Natural killer cell treated with Interleukin-12 subunit alpha and Interleukin-12 subunit beta and Interleukin-15 and Interleukin-18, amount 100 ng/mL, for 72 hours (primary cell): ENCODE measurements at places on chromosomes 1 and 21. TPM values are rescaled to one million over a fixed set of nuclear protein-coding genes. Genes with fewer than 3 reads are reported as not detected.
A peak's percentile ranks its signal among the peaks of the same experiment; 100 is the strongest.

DNA sequence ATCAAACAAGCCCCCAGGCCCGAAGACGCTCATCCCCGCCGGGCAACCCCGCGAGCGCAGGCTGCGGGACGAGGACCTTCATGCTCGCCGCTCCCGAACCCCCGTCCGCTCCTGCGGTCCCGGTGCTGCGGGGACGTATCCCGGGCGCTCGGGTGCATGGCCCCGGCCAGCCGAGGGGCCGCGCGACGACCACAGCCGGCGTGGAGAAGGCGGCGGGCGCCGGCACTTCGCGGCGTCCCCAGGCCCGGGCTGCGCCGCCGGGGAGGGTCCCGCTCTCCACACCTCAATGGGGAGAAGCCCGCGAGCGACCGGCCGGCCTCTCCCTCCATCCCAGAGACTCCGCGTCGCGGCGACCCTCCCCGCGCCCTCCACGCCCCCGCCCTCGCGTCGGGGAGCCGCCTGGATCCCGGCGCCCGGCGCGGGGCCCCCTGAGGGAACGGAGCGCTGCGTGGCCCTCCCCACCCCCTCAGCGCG lies 401 bp downstream of the ERRFI1 start:
- H3K36me3 ChIP-seq = peaks cover 6% of the 10 kb centered on the region
- H3K4me3 ChIP-seq = peak overlapping the region; percentile 94
- peaks cover 14% of the 10 kb centered on the region for H3K4me1 ChIP-seq
- peak overlapping the region; percentile 55 for H3K27ac ChIP-seq

DNA sequence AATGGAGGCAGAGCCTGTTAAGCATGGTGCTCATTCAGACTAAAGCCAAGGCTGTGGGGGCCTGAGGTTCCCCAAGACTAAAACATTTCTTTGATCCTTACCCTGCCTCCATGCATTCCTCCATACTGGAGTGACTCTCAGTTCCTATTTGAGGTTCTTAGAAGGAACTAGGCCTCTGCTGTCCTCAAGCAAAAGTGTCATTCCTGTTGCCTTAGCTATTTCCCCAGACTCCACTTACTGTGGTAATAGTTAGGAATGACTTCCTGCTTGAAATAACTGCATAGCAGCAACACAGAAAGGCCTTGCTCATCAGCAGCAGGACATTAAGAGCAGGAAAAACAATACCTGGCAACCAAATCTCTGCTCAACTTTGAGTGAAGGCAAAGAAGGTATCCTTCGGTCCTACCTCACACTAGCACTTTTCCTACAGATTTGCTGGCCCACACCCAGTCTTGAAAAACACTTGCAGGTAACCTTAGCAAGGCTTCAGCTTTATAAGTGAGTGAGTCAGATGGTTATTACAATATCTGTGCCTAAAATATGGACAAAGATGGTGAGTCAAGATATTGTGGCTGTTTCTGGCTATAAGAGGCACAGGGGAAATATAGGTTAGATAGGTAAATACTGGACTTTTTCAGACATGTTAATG lies 14.8 kb downstream of the LRRC41 start:
- no peak overlapping the region for H3K4me3 ChIP-seq
- peak overlapping the region; percentile 12 for H3K27ac ChIP-seq
- H3K27me3 ChIP-seq = no peaks in the 10 kb centered on the region
- peaks cover 17% of the 10 kb centered on the region for H3K36me3 ChIP-seq
- peaks cover 7% of the 10 kb centered on the region for H3K4me1 ChIP-seq

DNA sequence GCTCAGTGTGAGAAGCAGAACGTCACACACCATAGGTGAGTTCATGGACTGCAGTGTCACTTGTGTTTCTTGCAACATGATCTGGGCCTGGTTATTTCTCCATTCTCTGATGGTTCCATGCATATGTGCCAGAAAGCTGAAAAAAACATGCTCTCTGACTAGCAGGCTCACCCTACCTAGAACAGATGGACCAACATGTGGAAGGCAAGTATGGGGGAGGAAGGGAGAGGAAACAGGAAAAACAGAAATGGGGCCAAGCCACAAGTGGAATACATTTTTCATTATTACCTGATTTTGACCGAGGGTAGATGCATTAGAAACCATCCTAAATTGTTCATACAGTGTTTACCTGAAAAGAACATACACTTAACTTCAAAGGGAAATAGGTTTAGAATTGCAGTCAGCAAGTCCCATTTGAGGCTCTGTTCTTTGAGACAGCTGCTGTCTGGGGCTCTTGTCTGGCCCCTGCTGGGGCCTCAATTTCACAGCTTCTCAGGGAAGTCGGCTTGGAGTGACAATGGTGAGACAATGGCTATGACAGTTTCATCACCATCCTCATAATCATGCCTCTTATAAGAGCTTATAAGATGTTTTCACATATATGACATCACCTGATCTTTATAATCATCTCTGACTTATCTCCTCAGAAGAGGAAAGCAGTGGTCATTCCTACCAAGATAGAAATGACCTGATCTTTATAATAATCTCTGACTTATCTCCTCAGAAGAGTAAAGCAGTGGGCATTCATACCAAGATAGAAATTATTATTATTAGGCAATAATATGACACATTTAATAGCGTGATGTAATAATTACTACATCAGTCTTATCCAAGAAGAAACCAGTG lies 327.3 kb downstream of the SIPA1L2 start:
- DNase-seq = no peak
- H3K36me3 ChIP-seq = no peaks in the 10 kb centered on the region
- H3K27ac ChIP-seq = no peak overlapping the region
- no peaks in the 10 kb centered on the region for H3K4me1 ChIP-seq
- H3K27me3 ChIP-seq = peaks cover 24% of the 10 kb centered on the region

GRCh38 chr1:97423403-97423802 lies 497.4 kb downstream of the DPYD start:
- H3K36me3 ChIP-seq = no peaks in the 10 kb centered on the region
- DNase-seq = no peak
- H3K27ac ChIP-seq = no peak overlapping the region
- no peaks in the 10 kb centered on the region for H3K27me3 ChIP-seq
- H3K4me3 ChIP-seq = no peak overlapping the region

DNA sequence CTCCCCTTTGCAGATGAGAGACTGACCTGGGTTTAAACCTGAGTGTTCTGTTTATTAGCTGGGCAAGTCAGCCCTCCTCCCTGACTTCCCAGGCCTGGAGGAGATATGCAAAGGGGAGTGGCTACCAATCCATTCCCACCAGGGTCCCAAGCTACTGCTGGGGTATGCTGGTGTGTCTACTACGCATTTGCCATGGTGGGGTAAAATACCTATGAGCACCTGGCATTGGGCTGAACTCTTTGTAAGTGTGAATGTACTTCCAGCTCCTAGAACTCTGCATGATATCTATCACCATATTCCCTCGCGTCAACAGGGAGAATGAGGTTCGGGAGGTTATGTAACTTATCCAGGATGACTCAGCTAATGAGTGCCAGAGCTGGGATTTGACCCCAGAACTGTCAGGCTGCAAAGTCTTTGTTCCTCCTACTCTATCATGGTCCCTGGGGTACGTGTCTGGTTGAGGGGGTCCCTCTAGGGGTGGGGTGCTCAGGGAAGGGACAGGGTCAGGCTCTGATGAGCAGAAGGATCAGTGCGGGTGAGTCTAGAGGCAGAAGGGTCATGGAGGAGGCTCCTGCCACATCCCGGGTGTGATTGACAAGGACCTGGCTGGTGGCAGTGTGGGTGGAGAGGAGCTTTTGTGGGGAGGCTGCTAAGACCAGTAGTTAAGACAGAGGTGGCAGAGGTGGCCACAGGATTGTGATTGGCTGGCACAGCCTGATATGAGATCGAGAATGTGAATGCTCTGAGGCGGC lies 16.7 kb downstream of the AMPD2 start:
- H3K27ac ChIP-seq = no peak overlapping the region
- H3K4me3 ChIP-seq = no peak overlapping the region
- peaks cover 5% of the 10 kb centered on the region for H3K27me3 ChIP-seq
- H3K4me1 ChIP-seq = peaks cover 4% of the 10 kb centered on the region
- H3K36me3 ChIP-seq = no peaks in the 10 kb centered on the region
- DNase-seq = no peak

DNA sequence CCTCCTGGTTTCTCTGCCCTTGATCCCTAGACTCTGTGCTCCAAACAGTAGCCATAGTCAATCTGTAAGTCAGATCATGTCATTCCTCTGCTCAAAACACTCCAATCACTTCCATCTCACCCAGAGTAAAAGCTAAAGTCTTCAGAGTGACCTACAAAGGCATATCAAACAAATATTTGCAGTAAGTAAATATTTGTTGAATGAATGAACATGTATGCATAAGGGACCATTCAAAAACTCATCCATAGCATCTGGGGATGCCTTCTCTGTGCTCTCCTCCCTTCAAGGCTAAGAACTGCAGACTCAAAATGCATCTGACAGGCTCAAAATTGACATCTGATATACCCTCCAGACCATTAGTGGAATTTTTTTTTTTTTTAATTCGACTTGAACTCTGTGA lies 18.1 kb upstream of the AK5 start:
- no peak overlapping the region for H3K4me3 ChIP-seq
- no peaks in the 10 kb centered on the region for H3K36me3 ChIP-seq
- DNase-seq = no peak
- H3K27me3 ChIP-seq = no peaks in the 10 kb centered on the region
- H3K27ac ChIP-seq = no peak overlapping the region

GRCh38 chr1:225652729-225653462 lies at the start of gene ENAH:
Gene ENAH, minus strand, starts transcription at chr1:225653123. Its CDS starts 433 bp downstream, at chr1:225652690.
- peaks cover 15% of the 10 kb centered on the region for H3K4me1 ChIP-seq
- no peak for DNase-seq
- peak within 1 kb of the TSS; percentile 75 for H3K4me3 ChIP-seq

- H3K4me3 ChIP-seq = no peak overlapping the region
- H3K4me1 ChIP-seq = no peaks in the 10 kb centered on the region
- H3K27ac ChIP-seq = no peak overlapping the region
- DNase-seq = no peak
- H3K36me3 ChIP-seq = no peaks in the 10 kb centered on the region
- no peaks in the 10 kb centered on the region for H3K27me3 ChIP-seq
Observed at GRCh38 chr1:3481836-3482375, 27.4 kb downstream of the ARHGEF16 start.

GRCh38 chr21:31872072-31872451 lies 758 bp upstream of the HUNK start:
- no peak for DNase-seq
- H3K4me3 ChIP-seq = peak overlapping the region; percentile 34
- H3K27ac ChIP-seq = no peak overlapping the region
- H3K4me1 ChIP-seq = peaks cover 5% of the 10 kb centered on the region
- H3K27me3 ChIP-seq = peaks cover 43% of the 10 kb centered on the region

DNA sequence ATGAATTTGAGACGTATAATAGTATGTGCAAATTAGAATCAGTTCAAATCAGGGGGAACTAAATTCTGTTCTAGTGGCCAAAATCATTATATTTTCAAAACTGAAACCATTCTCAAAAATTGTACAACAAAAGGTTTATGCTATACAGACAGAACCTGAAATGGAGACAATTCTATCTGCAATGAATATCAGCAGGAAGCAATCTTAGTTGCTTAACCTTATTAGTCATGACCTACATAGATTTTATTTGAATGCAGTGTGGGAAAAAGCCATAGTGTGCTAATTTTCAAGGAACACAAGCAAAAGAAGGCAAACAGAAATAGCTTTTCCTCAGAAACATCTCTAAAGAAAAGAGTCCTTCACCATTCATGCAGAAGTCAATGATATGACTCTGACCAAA lies 6.5 kb downstream of the AK5 start:
- H3K27ac ChIP-seq = no peak overlapping the region
- no peaks in the 10 kb centered on the region for H3K36me3 ChIP-seq
- DNase-seq = no peak
- H3K4me1 ChIP-seq = no peaks in the 10 kb centered on the region

DNA sequence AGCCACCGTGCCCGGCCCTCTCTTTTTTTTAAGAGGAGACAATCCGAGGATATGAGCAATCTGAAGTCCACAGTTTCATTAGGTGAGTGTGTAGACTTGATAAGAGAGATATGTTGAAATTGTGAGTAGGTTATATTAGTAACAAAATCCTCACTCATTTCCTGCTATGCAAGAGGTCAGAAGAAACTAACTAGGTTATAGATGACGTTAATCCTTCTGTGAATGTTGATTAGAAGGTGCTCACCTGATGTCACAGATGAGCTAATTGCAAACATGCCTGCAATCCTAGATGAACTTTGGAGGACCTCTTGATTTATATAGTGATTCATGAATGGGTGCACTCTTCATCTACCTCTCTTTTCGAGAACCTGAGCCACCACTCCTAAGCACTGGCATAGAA lies 29.3 kb downstream of the NTMT2 start:
- H3K36me3 ChIP-seq = peaks cover 9% of the 10 kb centered on the region
- no peak for DNase-seq
- H3K27ac ChIP-seq = no peak overlapping the region
- H3K27me3 ChIP-seq = peaks cover 15% of the 10 kb centered on the region
- H3K4me1 ChIP-seq = no peaks in the 10 kb centered on the region

- H3K27ac ChIP-seq = no peak overlapping the region
- peaks cover 13% of the 10 kb centered on the region for H3K36me3 ChIP-seq
- H3K4me1 ChIP-seq = no peaks in the 10 kb centered on the region
- H3K4me3 ChIP-seq = no peak overlapping the region
- peaks cover 36% of the 10 kb centered on the region for H3K27me3 ChIP-seq
- no peak for DNase-seq
Observed at GRCh38 chr1:170204121-170204520, 58.4 kb downstream of the NTMT2 start.

GRCh38 chr1:196650403-196650802 lies 1.4 kb upstream of the CFH start:
- no peak overlapping the region for H3K27ac ChIP-seq
- peaks cover 10% of the 10 kb centered on the region for H3K4me1 ChIP-seq
- H3K36me3 ChIP-seq = no peaks in the 10 kb centered on the region

DNA sequence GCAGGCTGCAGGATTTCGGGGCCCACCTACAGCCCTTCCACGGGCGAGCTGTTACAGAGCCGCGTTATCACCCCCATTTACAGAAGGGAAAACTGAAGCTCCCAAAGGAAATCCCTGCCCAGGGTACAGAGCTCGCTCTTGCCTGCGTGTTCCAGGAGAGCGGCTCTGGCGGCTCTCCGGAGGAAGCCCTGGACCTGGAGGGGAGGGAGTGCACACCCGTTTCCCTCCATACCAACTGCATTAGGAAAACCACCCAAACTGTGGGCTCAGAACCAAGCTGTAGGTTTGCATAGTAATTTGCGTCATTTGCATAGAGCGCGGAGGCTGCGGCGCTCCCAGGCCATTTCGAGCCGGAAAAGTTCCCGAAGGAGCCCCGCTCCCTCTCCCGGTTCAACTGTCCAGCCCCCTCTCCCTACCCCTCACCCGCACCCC lies 24.7 kb upstream of the ADGRB2 start:
- DNase-seq = no peak
- peak overlapping the region; percentile 91 for H3K27ac ChIP-seq
- H3K27me3 ChIP-seq = no peaks in the 10 kb centered on the region
- H3K4me3 ChIP-seq = peak overlapping the region; percentile 89
- no peaks in the 10 kb centered on the region for H3K36me3 ChIP-seq

GRCh38 chr1:109750241-109750882 lies 9.5 kb upstream of the GSTM3 start:
- H3K36me3 ChIP-seq = no peaks in the 10 kb centered on the region
- H3K4me3 ChIP-seq = no peak overlapping the region
- peaks cover 14% of the 10 kb centered on the region for H3K27me3 ChIP-seq
- DNase-seq = no peak
- no peak overlapping the region for H3K27ac ChIP-seq

- DNase-seq = no peak
- peaks cover 30% of the 10 kb centered on the region for H3K27me3 ChIP-seq
- no peaks in the 10 kb centered on the region for H3K4me1 ChIP-seq
- no peak overlapping the region for H3K4me3 ChIP-seq
Observed at GRCh38 chr1:19055701-19056100, 99.2 kb upstream of the IFFO2 start.

The B4GALT3 gene
- 61.7 TPM for total RNA-seq

The FAM72D gene
- 10.1 TPM for total RNA-seq

The VN1R5 gene
- total RNA-seq = not detected

The CELA3A gene
- total RNA-seq = not detected

The CHIA gene
- not detected for total RNA-seq

The ARTN gene
- total RNA-seq = not detected

The SLX9 gene
- 43.5 TPM for total RNA-seq

The ANGPTL7 gene
- not detected for total RNA-seq

The TLR5 gene
- 0.11 TPM for total RNA-seq

The ANGPTL3 gene
- total RNA-seq = not detected

The MR1 gene
- total RNA-seq = 70.4 TPM

The LAD1 gene
- total RNA-seq = not detected
